ENCODE measurements at places on chromosomes 7 and 10. TPM values are rescaled to one million over a fixed set of nuclear protein-coding genes. Genes with fewer than 3 reads are reported as not detected.

The CTNNA3 gene
- total RNA-seq = not detected

The ZNF12 gene
- 18.6 TPM for total RNA-seq

The SLC18A2 gene
- total RNA-seq = not detected

The ZKSCAN1 gene
- total RNA-seq = 31.9 TPM

The ADGRA1 gene
- total RNA-seq = not detected

The NRG3 gene
- under 0.01 TPM for total RNA-seq

The SPOCK2 gene
- 0.44 TPM for total RNA-seq

Measured in placental pericyte (primary cell).